ENCODE measurements at places on chromosomes 4 and X. TPM values are rescaled to one million over a fixed set of nuclear protein-coding genes. Genes with fewer than 3 reads are reported as not detected.
A peak's percentile ranks its signal among the peaks of the same experiment; 100 is the strongest.

- H3K4me1 ChIP-seq: no peaks in the 10 kb centered on the region
- no peak overlapping the region for H3K27ac ChIP-seq
Observed at GRCh38 chr4:24040811-24041210, 151.0 kb upstream of the PPARGC1A start.

- no peak overlapping the region for H3K27ac ChIP-seq
- no peak for DNase-seq
- no peaks in the 10 kb centered on the region for H3K36me3 ChIP-seq
- H3K27me3 ChIP-seq: peaks cover 24% of the 10 kb centered on the region
- no peak overlapping the region for H3K4me3 ChIP-seq
Observed at GRCh38 chrX:130543603-130544325, 142.0 kb downstream of the RBMX2 start.

GRCh38 chrX:19879735-19880378, 7.5 kb downstream of the SH3KBP1 start:
- peaks cover 56% of the 10 kb centered on the region for H3K4me1 ChIP-seq
- H3K27me3 ChIP-seq: peaks cover 9% of the 10 kb centered on the region
- no peak for DNase-seq
- no peak overlapping the region for H3K27ac ChIP-seq
- H3K4me3 ChIP-seq: no peak overlapping the region
- no peaks in the 10 kb centered on the region for H3K36me3 ChIP-seq

- H3K36me3 ChIP-seq: no peaks in the 10 kb centered on the region
- H3K4me3 ChIP-seq: no peak overlapping the region
- H3K4me1 ChIP-seq: peaks cover 35% of the 10 kb centered on the region
- no peaks in the 10 kb centered on the region for H3K27me3 ChIP-seq
- no peak for DNase-seq
Observed at GRCh38 chr4:48913346-48913745, 6.8 kb upstream of the OCIAD2 start.

GRCh38 chr4:36256398-36256891, 12.1 kb upstream of the ARAP2 start:
- H3K36me3 ChIP-seq: no peaks in the 10 kb centered on the region
- no peak for DNase-seq
- H3K27me3 ChIP-seq: no peaks in the 10 kb centered on the region
- H3K4me3 ChIP-seq: peak overlapping the region; percentile 75

- H3K4me3 ChIP-seq: no peak overlapping the region
- H3K4me1 ChIP-seq: no peaks in the 10 kb centered on the region
- no peaks in the 10 kb centered on the region for H3K36me3 ChIP-seq
- no peak for DNase-seq
- no peak overlapping the region for H3K27ac ChIP-seq
Observed at GRCh38 chr4:21366312-21366711, 582.3 kb downstream of the KCNIP4 start.

GRCh38 chr4:32840461-32841189, 2120.5 kb downstream of the PCDH7 start:
- no peak for DNase-seq
- no peaks in the 10 kb centered on the region for H3K27me3 ChIP-seq
- H3K4me1 ChIP-seq: no peaks in the 10 kb centered on the region
- no peak overlapping the region for H3K27ac ChIP-seq
- no peak overlapping the region for H3K4me3 ChIP-seq

DNA sequence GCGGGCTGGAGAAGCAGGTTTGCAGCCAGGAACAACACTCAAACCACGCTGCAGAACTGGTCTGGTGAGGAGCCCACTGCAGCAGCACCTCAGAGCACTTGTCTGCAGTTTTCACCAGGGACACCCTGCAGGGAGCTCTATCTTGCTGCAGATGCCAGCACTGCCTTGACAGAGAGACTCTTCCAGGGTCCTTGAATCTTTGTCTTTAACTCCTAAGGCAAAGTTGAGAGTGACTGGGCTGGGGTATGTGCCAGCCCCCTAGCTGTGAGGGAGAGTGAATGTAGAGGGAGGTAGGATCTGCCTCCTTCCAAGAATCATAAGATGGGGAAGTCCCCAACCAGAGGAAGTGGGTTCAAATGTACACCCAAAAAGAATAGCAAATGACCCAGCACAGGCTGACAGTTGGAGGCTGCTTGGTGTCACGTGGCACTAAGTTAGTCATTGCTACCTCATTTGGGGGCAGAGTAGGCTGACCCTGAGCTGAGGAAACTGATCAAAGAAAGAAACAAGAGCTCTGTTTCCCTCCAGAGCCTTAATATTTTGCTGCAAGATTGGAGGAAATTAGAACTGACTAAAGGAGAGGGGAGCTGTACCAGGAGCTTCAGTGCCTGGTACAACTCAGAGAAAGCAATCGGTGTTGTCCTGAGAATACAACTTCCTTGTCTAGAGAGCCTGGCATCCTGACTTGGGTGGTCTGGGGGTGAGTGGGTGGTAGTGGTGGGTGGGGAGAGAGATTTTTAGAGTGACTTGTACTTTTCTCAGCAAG, 28.2 kb upstream of the HUWE1 start:
- H3K4me1 ChIP-seq: peaks cover 64% of the 10 kb centered on the region
- no peaks in the 10 kb centered on the region for H3K27me3 ChIP-seq
- peak overlapping the region; percentile 96 for H3K27ac ChIP-seq
- H3K36me3 ChIP-seq: peaks cover 11% of the 10 kb centered on the region
- H3K4me3 ChIP-seq: peak overlapping the region; percentile 96

The DCHS2 gene
- not detected for total RNA-seq

DNA sequence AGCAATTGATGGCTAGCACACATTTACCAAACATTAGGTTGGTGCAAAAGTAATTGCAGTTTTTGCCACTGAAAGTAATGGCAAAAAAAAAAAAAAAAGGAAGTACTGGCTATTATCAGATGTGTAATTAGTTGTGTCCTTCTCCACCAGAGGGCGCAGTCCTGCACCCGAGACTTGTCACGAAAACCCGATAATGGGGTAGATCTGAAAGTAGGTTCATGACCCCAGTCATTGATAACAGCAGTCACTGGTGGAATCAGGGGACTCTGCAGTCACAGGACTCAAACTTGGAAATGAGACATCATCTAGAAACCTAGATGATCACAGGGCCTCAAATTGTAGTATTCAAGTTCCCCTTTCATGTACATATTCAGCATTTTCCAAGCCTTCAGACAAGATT, 13.1 kb upstream of the ACOT9 start:
- H3K27ac ChIP-seq: no peak overlapping the region
- H3K27me3 ChIP-seq: peaks cover 6% of the 10 kb centered on the region
